ENCODE measurements at places on chromosomes 2 and 18.

DNA sequence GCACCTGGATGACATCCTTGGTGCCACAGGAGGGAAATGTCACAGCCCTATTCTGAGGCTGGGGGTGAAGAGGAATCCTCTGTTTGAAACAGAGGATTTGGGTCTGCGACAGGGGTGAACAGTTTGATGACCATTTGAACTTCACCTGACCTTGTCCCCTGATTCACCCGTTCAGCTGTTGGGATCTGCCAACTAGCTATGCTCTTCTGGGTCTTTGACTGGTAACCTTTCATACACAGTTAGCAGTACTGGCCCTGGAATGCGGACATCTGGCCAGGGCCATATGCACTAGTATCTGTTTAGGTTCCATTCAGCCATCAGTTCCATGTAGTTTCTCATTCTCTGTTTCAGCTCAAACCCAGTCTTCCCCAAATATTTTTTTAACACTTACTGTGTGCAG, 72.6 kb upstream of the MCFD2 start:
- DNase-seq = no peak

DNA sequence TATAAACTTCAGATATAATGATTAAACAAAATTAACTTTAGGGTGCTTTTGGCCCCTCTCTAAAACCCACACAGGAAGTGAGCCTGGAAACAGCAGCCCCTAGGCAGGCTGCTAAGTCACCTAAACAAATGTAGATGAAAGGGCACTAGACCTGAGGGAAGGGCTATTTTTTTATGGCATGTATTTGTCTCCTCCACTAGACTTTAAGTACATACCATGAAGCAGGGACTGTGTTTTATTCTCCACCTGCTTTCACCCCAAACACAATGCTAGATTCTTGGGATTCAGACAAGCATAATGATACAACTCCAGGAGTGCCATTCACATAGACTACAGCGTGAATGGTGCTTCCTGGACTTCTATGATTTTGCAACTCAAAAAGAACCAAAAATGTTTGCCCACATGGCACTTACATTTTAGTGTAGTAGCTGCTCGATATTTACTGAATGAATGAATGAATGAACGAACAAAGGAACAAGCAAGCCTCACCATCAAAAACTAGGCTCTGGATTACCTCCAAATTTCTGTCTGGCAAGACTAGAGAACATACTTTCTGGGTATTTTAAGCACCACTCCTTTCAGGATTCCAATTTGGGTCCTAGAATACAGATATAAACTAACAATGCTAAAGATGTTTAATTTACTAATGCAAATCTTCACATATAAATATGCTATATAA, 10.1 kb downstream of the ATAD2B start:
- DNase-seq = no peak

DNA sequence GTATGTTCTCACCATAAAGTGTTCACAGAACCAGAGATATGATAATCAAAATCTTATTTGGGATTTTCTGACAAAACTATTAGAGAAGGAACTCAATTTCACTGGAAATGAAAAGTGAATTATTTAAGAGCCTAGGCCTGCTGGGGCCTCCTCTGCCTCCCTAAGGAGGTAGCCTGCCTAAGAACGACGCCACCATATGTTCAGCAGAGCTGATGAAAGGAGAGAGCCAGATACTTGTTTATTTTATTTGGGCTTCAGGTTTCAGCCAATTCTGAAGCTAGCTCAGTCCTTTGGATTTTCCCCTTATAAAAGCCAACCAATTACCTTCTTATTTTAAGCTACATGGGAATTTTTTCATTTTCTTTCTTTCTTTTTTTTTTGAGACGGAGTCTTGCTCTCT, 433.1 kb upstream of the MAP2 start:
- no peak for DNase-seq

DNA sequence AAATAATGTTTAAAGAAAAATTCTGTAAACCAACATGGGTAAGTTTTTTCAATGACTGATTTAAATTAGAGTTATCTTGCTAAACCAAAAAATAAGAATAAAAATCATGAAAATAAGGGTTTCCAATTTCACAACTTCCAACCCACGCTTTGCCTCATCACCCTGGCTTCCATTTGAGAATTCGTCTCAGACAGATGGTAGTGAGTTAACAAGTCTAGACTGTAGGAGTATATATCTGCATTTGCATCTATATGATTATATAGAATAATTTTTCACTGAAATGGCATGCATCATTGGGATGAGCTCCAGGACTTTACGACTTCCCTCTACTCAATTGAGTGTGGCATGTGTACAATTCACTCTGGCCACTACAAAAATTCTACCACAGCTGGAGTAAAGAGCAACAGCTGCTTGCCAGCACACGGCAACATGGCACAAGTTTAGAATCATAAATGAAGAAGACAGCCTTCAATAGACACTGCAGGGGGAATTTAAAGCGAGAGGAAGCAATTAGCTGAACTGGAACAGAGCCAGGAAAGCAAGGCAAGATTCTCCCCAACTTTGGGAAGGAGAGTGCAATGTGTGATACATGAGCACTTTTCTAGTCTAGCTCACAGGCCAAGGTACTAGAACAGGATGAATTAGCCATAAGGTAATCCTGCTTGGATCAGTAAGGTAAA, 1673.5 kb upstream of the CELF4 start:
- no peak for DNase-seq

GRCh38 chr2:9675415-9676351, 44.9 kb upstream of the YWHAQ start:
- DNase-seq = no peak

All from stimulated activated effector memory CD8-positive, alpha-beta T cell treated with anti-CD3 and anti-CD28 coated beads, Interleukin-12 subunit alpha, Interleukin-12 subunit beta, amount 100 ng/mL, for 72 hours (primary cell).